ENCODE measurements at places on chromosomes 2 and 18. TPM values are rescaled to one million over a fixed set of nuclear protein-coding genes. Genes with fewer than 3 reads are reported as not detected.
A peak's percentile ranks its signal among the peaks of the same experiment; 100 is the strongest.

- DNase-seq, result no peak
Observed at GRCh38 chr2:45706033-45706432, 54.6 kb downstream of the PRKCE start.

DNA sequence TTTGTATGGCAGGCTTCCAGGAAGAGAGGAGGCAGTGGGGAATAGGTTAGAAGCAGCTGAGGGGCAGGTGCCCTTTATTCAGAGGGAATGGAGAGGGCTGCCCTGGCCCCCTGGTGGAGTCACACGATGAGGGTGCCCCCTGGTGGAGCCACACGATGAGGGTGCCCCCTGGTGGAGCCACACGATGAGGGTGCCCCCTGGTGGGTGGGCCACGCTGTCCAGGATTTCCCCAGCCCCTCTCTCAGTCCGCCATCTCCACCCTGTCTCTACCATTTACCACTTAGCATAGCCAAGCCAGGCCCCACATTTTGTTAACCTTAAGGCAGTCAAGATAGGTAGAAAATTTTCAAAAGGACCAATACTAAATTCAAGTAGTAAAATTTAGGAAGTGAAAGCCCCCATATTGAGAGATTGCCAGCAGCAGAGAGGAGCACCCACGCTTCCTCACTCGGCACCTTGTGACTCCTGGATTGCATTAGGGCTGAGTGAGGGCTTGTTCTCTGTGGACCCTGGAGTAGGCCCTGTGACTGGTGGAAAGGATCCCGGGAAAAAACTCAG is 10.4 kb upstream of the FAM228A start:
- no peak for DNase-seq

DNA sequence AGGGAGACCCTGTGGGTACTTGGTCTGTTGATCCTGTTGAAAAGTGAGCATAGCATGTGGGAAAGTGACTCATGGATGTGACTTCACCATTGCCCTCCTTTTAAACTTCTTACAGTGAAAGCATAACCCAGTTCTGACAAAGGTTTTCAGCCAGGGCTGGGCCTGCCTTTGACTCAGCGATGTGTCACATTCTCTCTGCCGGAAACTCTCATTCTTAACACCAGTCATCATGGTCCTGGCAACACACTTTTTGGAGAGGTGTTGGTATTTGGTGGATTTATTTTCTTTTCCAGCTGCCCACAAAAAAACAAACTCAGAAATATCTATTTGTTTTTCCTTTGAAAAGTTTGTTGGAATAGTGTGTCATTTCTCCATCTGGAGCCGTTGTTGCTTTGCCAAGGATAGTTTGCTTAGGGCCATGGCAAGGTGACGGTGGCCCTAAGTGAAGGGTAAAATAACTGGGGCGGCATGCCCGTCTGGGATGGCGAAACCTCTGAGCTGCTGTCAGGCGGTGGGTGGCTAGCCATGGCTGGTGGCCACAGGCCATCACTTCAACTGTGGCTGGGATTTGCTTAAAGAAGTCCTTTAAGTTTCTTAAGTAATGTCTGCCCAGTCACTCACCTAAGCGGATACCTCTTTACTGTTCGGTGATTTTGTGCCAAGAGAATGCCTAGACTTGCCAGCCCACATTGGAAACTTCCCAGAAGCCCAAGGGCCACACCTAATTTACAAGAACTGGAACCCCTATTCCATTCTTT is 123.3 kb downstream of the LTBP1 start:
- DNase-seq, result peak; percentile 51

- no peak for DNase-seq
Observed at GRCh38 chr2:119678021-119678656, 862 bp upstream of the TMEM177 start.

- no peak for DNase-seq
Observed at GRCh38 chr18:23135550-23136325, 453 bp downstream of the CABLES1 start.

DNA sequence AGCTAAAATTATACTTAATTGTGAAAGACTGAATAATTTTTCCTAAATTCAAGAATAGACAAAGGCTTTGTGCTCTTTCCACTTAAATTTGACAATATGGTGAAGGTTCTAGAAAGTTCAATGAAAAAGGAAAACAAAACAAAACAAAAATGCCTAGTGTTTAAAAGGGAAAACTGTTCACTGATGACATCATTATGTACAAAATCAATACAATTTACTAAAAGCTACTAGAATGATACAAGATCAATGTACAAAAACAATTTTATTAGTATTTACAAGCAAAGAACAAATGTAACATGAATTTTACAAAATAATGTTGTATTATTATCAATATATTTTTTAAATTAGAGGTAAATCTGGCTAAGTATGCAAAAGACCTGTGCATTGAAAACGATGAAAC is 499.1 kb upstream of the FSIP2 start:
- no peak for DNase-seq

- no peak for DNase-seq
Observed at GRCh38 chr2:68971591-68972231, 2.7 kb upstream of the GKN1 start.

GRCh38 chr2:142308744-142309143 is 177.9 kb upstream of the LRP1B start:
- DNase-seq, result no peak

DNA sequence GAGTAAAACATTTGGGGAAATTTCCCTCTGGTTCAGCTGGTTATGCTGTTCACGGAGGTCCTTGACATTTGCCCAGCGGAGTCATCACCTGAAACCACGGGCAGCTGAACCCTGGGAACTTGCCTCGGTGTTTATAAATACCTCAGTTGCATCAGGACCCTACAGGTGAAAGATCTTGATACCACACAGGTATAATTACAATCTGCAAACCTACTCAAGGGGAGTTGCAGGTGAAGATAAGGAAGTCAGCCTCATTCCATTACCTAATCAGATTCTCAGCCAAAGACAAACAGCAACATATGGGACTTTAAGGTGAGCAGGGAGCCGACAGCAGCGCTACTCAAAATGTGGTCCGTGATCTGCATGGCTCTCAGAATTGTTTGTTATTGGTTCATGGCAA is 37.0 kb upstream of the ATIC start:
- DNase-seq, result no peak

- no peak for DNase-seq
Observed at GRCh38 chr18:54769526-54770464, 58.5 kb upstream of the RAB27B start.

- DNase-seq, result no peak
Observed at GRCh38 chr2:179746981-179747380, 114.4 kb downstream of the ZNF385B start.

- DNase-seq, result no peak
Observed at GRCh38 chr18:28086670-28087552, 90.0 kb downstream of the CDH2 start.

DNA sequence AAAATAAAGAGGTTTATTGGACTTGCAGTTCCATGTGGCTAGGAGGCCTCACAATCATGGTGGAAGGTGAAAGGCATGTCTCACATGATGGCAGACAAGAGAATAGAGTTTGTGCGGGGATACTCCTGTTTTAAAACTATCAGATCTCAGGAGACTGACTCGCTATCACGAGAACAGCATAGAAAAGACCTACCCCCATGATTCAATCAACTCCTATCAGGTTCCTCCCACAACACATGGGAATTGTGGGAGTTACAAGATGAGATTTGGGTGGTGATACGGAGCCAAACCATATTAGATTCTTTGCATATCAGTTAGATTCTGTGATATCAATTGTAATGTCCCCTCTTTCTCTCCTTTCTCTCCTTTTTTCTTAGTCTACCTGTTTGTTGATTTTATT is 1178.7 kb upstream of the LRRTM1 start:
- DNase-seq, result no peak

DNA sequence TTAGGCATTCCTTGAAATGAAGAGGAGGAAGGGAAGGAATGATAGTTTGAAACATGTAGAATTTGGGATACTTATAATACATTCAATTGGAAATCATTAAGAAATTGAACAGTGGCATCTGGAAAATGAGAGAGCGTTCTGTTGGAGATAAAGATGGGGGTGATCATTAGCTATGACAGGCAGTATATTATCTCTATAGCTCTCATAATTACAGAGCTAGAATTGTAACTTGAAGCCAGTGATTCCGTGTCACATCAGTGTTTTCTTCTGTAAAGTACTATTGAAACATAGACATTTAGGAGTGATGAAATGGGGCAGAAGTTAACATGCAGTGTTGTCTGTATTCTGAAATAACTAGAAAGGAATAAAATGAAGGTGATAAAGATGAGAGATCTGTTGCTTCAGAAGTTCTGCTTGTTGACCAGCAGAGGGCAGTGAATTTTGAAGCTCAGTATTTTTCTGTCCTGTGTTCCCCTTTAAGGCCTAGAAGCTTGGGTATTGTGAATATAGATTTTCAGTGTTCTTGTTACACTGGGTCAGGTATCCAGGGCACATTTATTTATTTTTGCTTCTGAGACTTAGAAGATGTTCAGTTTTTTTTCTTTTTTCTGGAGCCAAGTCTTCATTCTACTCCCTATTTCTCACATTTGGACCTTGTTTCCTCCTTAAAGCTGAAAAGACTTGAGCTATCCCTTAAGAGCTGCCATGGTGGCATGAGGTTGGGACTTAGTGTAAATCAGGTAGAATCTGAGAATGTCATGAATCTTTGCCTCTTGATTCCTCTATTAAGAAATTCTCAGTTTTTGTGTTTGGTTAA is 157.4 kb downstream of the TAF4B start:
- no peak for DNase-seq

DNA sequence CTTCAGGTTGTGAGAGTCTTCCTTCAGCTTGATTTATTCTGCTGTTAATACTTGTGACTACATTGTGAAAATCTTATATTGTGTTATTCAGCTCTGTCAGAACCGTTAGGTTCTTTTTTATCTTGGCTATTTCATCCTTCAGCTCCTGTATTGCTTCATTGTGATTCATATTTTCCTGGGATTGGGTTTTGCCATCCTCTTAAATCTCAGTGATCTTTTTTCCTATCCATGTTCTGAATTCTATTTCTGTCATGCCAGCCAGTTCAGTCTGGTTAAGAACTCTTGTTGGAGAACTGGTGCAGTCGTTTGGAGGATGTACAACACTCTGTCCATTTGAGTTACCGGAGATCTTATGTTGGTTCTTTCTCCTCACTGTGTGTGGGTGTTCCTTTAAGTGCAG is 19.1 kb downstream of the MSTN start:
- DNase-seq, result no peak

- DNase-seq, result peak; percentile 67
Observed at GRCh38 chr2:42102024-42102590, 54.3 kb downstream of the PKDCC start.

DNA sequence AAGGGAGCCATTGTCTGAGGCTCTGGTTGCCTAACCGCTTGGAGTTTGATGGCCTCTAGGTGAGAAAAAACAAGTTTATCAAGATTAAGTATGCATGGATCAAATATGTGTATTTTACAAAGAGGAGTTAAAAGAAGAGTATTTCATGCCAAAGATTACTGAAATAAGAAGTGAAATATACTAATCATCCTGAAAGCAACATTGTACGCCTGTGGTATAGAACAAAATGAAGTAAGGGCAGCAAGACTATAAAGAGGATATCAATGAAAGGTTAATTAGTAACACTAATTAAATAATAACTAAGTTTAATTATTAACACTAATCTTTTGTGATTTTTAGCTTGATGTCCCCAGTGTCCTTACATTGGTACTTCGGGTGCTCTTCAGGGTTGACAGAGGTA is 276.7 kb downstream of the CALCRL start:
- no peak for DNase-seq

- DNase-seq, result no peak
Observed at GRCh38 chr2:109351164-109351756, 222.3 kb downstream of the SH3RF3 start.

DNA sequence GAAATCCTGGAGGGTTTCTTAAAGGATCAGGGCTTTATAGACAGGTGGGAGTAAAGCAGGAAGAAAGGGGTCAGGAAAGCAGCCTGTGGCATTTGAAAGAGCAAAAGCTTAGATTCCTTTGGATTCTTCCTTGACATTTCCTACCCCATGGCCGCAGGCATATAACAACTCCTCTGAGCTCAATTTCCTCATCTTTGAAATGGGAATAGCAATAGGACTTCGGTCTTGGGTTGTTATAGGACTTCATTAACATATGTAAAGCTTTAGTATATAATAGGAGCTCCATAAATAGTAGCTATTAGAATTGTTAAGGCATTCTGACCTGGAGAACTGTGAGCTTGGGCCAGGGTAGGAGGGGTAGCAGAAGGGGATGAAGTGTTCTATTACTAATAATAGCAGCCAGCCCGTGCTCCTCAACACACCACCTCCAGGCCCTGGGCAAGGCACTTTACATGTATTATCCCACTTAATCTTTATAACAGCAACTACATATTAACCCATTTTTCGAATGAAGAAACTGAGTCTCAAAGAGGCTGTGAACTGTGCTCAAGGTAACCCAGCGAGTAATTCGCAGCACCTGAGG is 10.6 kb downstream of the ZFP36L2 start:
- DNase-seq, result no peak

DNA sequence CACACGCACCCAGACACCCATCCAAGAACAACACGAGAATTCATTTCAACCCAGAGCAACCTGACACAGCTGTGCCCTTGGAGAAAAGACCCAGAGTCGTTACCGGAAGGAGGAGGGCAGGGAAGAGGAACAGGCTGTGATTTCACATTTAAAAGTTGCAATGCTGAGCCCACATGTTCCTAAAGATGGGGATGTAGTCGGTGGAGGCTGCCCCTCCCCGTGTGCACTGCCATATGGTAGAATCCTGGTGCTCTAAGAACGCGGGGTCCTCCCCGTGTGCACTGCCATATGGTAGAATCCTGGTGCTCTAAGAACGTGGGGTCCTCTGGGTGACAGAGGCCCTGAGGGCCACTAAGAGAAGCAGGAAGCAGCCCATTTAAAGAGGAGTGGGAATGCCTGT is 10.9 kb downstream of the MTERF4 start:
- no peak for DNase-seq

DNA sequence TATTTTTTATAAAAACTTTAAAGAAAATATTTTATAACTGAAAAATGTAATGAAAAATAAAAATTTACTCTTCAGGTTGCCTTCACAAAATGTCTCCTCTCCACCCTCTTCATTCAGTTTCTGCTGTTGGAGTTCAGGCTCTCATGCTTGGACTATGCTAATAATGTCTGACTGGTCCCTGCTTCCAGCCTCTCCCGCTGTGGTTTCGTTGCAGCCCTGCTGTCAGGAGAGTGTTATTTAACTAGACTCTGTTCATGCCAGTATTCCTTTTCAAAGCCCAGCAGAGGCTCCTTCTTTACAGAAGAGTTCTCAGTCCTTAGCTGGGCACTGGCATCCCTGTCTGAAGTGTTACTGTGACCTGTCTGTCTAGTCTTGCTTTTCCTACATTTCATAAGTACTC is 40.4 kb downstream of the CLIP4 start:
- DNase-seq, result no peak

GRCh38 chr2:241014224-241014623 is 15.8 kb downstream of the SNED1 start:
- no peak for DNase-seq

Gene INPP1
- total RNA-seq, result 32.8 TPM

Gene RESP18
- not detected for total RNA-seq

Gene AOX1
- total RNA-seq, result 22.8 TPM

Gene POTEJ
- not detected for total RNA-seq

Gene UGT1A10
- total RNA-seq, result not detected

Gene FBXO41
- total RNA-seq, result 1.5 TPM

Gene ATOH8
- 17.0 TPM for total RNA-seq

Gene SGO2
- total RNA-seq, result 12.5 TPM

Gene EIF2AK3
- total RNA-seq, result 6.4 TPM

Gene SYT4
- total RNA-seq, result not detected
